ENCODE measurements at places on chromosomes 3 and 15.

- DNase-seq: peak; percentile 43
These were observed 123.9 kb upstream of the MEF2A start for GRCh38 chr15:99441871-99442251.

- no peak for DNase-seq
These were observed 143.7 kb downstream of the NR2F2 start for GRCh38 chr15:96474231-96474664.

DNA sequence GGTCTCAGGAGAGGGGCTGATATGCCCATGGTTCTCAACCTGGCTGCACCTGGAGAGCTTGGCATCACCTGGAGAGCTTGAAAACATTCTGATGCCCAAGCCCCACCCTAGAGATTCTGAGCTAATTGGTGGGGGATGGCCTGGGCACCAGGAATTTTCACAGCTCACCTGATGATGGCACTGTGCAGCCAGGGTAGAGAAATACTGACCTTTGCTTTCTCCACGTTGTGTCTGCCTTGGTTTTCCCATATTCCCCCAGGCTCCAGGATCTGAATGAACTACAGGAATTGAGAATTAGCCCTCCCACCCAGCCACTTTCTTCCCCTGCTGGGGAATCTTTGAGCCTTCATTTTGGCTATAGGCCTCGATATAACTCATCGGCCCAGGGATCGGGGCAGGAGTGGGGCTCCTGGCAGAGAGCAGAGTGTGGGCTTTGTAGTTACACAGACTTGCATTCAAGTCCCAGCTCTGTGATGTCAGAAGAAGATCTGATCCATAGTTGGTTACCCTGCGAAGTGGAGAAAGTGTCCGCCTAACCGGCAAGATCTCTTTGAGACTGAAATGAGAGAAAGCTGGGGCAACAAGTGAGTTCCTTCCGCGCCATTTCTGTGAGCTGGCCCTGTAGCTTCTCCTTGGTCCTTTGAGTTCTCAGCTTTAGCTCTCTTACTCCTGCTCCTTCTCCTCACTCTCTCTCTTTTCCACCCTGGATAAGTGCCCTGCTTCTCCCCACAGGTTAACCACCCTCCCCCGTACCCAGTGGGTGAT is 33.1 kb upstream of the UBE2Q2 start:
- no peak for DNase-seq

DNA sequence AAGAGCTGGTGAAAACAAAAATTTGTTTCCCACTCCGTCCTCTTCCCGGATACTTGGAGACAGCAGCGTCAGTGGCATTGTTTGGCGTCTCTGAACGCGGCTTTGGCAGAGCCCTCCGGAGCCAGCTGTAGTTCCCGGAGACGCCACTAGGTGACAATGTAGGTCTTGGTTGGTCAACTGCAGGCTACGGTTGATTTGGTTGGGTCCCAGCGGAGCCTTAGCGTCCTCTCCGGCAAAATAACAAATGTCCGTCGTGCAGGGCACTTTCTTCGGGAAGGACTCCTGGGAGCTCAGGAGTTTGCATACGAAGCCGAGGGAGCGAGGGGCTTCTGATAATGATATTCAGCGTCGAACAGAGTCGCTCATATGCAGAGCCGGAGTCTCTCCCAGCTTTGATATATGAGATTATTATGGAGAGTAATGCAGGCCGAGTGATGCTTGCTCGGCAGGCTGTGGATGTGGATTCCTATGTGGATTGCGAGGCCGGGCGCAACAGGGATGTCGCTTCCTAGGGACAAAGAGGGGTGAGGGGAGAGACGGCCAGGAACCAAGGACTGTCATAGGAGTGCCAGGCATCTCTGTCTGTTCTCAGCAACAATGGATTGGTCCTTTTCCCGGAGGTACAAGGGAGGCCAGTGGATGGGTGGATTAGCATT is 74.8 kb downstream of the IL20RB start:
- peak; percentile 92 for DNase-seq

DNA sequence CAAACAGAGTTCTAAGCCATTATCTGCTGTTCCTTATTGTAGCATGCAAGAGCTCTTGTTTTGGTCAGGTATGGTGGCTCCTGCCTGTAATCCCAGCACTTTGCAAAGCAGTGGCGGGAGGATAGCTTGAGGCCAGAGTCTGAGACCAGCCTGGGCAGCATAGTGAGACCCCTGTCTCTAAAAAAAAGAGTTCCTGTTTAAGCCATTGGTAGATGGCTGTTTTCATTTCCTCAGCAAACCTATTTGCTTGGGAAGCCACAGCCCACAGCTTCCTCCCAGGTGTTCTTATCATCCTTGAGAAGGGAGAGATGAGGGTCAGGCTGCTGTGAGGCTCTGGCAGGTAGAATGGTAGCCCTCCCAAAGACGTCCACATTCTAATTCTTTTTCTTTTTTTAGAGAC is 24.4 kb upstream of the FAM81A start:
- DNase-seq: no peak

Measured in sigmoid colon (tissue), 7 donors.